A549 treated with GW870086 at 1 μM for 4 hours (cell line): ENCODE measurements at places on chromosomes 4 and X. TPM values are rescaled to one million over a fixed set of nuclear protein-coding genes. Genes with fewer than 3 reads are reported as not detected.

FAM184B gene
- 0.01 to 0.05 TPM (median 0.04 TPM) in 4 of 5 replicates, not detected in the other for total RNA-seq

ARHGAP6 gene
- total RNA-seq, result 0.07 TPM in 1 of 5 replicates, not detected in the others

FGFR3 gene
- 1.2 to 3.1 TPM (median 2.8 TPM) in 5 replicates for total RNA-seq

GAGE12J gene
- not detected in 5 replicates for total RNA-seq

NDST4 gene
- not detected in 5 replicates for total RNA-seq

CFI gene
- total RNA-seq, result 0.43 to 0.82 TPM (median 0.56 TPM) in 5 replicates

SLC10A4 gene
- 4.5 to 7.6 TPM (median 7.4 TPM) in 5 replicates for total RNA-seq

MAGEB17 gene
- total RNA-seq, result not detected in 5 replicates

PPP1R3F gene
- total RNA-seq, result 1.7 to 4.1 TPM (median 2.3 TPM) in 5 replicates

GDPD2 gene
- 0.06 to 0.08 TPM in 2 of 5 replicates, not detected in the others for total RNA-seq

TCEANC gene
- 0.51 to 0.91 TPM (median 0.64 TPM) in 5 replicates for total RNA-seq

PNMA5 gene
- not detected in 5 replicates for total RNA-seq

FMR1NB gene
- not detected in 5 replicates for total RNA-seq

CSAG1 gene
- total RNA-seq, result 0.17 to 0.45 TPM (median 0.26 TPM) in 4 of 5 replicates, not detected in the other

FRMD7 gene
- 0.03 TPM in 1 of 5 replicates, not detected in the others for total RNA-seq

DGKK gene
- not detected in 5 replicates for total RNA-seq
